ENCODE measurements at places on chromosomes 1 and 21. TPM values are rescaled to one million over a fixed set of nuclear protein-coding genes. Genes with fewer than 3 reads are reported as not detected.

SLC9C2 gene
- not detected for total RNA-seq

CBR3 gene
- 19.2 TPM for total RNA-seq

B3GALT2 gene
- not detected for total RNA-seq

CNIH3 gene
- 0.72 TPM for total RNA-seq

RGS8 gene
- not detected for total RNA-seq

TTC34 gene
- 0.13 TPM for total RNA-seq

SYT2 gene
- total RNA-seq = not detected

CTSK gene
- 26.6 TPM for total RNA-seq

SAMD13 gene
- 2.8 TPM for total RNA-seq

PCP4 gene
- not detected for total RNA-seq

FAM131C gene
- 0.13 TPM for total RNA-seq

HMGB4 gene
- total RNA-seq = not detected

FAM43B gene
- total RNA-seq = not detected

VANGL2 gene
- not detected for total RNA-seq

MYCL gene
- total RNA-seq = 3.0 TPM

AURKAIP1 gene
- total RNA-seq = 99.4 TPM

GPA33 gene
- total RNA-seq = not detected

BGLAP gene
- not detected for total RNA-seq

HPCAL4 gene
- not detected for total RNA-seq

MYOC gene
- total RNA-seq = not detected

HTR1D gene
- 0.13 TPM for total RNA-seq

PI4KB gene
- total RNA-seq = 43.9 TPM

RGS13 gene
- total RNA-seq = not detected

S100A2 gene
- 2.4 TPM for total RNA-seq

DNAI4 gene
- 2.1 TPM for total RNA-seq

HES3 gene
- not detected for total RNA-seq

RNF115 gene
- 25.4 TPM for total RNA-seq

MAP3K6 gene
- 10.1 TPM for total RNA-seq

LDLRAD2 gene
- 0.07 TPM for total RNA-seq

BLACAT1 gene
- total RNA-seq = under 0.01 TPM

FAM163A gene
- total RNA-seq = not detected

SLFNL1 gene
- total RNA-seq = 0.27 TPM

KLHL21 gene
- total RNA-seq = 31.5 TPM

ITLN2 gene
- 0.27 TPM for total RNA-seq
